Panc1 (cell line): ENCODE measurements at places on chromosomes 6 and 20.

GRCh38 chr6:142183351-142183750, 36.3 kb downstream of the VTA1 start:
- DNase-seq, result no peak

DNA sequence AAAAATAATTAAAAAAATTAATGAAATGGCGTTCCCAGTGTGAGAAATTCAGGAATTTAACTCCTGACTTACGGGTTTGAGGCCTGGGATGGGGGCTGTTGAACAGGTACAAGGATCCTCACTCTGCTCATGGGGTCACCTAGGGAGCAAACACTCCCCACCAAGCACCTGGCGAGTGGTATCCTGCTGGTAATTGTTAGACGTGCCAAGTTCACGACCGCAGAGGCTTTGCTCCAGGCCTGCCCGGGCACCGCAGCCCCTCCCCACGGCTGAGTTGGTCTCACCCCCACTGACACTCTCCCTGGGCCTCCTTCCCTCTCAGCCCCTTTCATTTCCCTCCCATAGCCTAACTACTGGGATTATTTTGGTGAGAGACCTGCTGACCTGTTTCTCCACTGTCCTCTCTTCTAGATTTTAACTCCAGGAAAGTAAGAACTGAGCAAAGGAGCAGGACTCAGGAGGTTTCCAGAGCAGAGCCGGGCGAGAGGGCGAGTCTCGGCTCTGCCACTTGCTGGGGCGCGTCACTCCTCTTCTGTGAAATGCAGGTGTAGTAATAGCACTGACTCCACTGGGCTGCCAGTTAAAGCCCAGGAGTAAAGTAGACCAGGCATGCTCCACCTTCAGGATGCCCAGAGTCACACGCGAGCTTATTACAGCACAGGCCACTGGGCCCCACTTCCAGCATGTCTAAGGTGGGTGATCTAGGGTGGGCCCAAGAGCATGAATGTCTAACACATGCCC, 22.8 kb downstream of the BMP7 start:
- no peak for DNase-seq

DNA sequence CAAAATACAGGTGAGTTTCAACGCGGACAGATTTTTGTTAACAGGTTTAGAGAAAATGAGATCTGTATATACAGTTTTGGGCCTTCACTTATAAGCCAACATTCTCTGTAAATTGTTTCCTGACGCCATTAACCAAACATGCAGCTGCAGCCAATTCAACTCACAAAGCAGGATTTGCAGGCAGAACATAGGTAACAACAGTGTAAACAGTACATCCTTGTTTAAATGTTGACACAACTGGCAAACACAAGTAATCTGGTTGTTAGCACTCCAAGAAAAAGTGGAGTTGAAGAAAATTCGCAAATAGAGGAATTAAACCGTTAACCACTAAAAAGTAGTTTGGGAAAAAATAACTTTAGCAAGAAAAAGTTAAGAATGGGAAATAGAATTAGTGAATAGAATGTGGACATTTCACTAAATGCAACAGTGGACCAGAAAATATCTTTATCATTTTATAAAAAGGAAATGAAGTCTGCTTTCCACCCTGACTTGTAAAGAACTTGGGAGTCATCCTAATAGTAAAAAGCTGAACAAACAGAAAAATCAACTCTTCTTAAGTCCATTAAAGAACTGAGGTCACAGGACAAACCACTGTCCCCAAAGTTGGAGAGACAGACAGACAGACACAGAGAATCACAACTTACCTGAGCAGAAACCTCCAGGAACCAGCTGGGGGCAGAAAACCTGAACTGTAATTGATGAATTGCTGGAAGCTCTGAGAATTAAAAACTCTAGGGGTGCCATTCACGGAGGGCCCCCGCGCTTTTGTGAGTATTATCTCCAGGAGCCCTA, 10.1 kb downstream of the SMIM28 start:
- DNase-seq, result no peak

DNA sequence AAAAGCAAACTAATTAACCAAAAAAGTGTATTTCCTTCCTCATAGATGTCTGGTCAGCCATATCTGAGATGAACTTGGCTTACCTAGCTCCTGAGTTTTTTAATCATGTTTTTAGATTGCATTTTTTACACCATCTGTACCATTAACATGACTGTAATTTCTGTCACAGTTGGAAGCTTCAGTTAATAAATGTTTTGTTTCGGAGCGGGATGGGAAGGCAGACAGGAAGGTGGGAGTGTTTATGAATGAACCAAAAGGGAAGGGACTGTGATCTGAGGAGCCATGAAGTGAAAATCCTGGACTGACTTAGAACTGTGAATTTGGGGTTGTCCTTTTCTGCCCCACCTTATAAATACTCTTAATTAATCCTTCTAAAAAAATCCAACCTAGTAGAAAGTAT, 445.6 kb upstream of the SOX4 start:
- DNase-seq, result no peak

DNA sequence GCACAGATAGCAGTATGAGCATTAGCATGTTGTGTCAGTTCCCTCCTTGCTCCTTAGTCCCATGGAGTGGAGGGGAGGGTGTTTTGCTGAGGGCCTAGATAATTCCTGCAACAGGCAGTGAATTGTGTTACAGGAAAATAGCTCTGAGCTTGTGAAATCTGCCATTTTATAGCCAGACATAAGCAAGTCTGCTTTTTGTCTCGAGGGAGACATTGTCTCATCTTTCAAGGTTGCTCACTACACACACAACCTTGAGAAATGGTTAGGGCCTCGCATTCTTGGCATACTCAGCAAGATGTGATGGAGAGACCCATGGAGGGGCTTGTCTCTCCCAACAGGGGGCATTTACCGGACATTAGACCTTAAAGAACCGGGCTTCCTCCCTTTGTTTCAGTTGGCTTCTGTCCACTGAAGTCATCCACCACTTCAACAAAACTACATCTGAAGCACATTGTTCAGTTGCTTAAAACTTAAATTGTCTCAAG, 108.0 kb upstream of the FOXO3 start:
- DNase-seq, result no peak

GRCh38 chr6:53918854-53919510, 124.2 kb downstream of the LRRC1 start:
- no peak for DNase-seq

- no peak for DNase-seq
These were observed 110.4 kb downstream of the ADGRG6 start for GRCh38 chr6:142412241-142412640.

DNA sequence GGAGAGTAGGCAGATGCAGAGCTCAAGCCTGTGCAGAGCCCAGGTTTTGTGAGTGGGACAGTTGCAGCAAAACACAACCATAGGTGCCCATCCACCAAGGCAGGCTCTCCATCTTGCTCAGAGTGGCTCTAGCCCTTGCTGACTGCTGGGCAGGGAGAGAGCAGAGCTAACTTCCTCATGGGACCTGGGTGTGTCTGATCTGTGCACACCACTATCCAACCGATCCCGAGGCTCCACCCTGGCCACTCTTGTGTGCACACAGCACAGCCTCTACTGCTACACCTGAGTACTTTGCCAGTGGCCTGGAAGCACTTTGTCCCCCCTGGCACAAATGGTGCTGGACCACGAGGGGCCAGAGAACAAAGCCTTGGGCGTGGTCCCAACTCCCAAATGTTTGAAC, 7.9 kb upstream of the DEFB125 start:
- no peak for DNase-seq

DNA sequence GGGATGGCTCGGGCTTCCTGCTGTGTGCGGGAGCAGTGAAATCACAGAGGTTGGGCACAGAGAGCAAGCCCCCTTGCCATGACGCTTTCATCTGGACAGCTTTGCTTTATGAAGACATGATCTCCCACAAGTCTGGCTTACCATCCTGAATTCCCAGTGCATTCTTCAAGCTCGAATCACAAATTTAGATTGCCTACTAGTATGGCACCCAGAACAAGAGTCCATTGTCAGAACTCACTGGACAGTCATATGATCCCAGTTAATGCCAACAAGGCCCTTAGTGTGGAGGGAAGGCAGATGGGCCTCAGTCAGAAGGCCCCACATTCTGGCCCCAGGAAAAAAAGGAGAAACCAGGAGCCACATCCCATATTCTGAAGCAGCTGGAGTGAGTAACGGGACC, 147.3 kb upstream of the FOXQ1 start:
- DNase-seq, result no peak

DNA sequence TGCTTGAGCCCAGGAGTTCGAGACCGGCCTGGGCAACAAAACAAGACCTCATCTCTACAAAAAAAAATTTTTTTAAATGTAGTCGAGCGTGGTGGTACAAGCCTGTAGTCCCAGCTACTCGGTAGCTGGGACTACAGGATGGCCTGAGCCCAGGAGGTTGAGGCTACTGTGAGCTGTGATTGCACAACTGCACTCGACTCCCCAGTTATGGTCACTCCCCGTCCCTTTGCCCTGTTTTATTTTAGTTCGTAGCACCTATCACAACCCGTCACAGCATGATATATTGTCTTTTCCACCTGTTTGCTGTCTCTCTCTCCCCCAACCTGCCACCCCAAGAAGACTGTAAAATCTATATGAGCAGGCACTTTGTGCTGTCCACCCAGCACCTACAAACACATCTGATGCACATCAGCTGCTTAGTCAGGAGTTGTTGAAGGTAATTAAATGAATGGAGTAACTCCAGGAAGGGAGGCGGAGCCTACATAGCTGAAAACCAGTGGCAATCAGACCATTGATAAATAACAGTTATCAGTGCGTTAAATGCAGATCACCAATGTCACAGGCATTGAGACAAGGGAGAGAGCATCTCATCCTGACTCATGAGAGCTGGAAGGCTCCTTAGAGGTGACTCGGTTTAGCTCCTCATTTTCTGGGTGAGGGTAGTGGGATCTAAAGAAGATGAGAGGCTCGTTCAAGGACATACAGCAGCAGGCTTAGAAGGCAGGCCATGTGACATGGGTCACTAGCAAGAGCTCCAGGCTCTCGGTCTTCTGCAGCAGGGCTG, 14.4 kb upstream of the XRN2 start:
- DNase-seq, result no peak

GRCh38 chr6:129696028-129696418, 14.0 kb downstream of the ARHGAP18 start:
- no peak for DNase-seq
